ENCODE measurements at places on chromosomes 7 and 10. TPM values are rescaled to one million over a fixed set of nuclear protein-coding genes. Genes with fewer than 3 reads are reported as not detected.

The LRRC18 gene
- not detected for total RNA-seq

The OPALIN gene
- total RNA-seq = not detected

The HMX3 gene
- total RNA-seq = not detected

The BCCIP gene
- 95.3 TPM for total RNA-seq

The EZH2 gene
- total RNA-seq = 28.6 TPM

The GIMAP6 gene
- 0.18 TPM for total RNA-seq

DNA sequence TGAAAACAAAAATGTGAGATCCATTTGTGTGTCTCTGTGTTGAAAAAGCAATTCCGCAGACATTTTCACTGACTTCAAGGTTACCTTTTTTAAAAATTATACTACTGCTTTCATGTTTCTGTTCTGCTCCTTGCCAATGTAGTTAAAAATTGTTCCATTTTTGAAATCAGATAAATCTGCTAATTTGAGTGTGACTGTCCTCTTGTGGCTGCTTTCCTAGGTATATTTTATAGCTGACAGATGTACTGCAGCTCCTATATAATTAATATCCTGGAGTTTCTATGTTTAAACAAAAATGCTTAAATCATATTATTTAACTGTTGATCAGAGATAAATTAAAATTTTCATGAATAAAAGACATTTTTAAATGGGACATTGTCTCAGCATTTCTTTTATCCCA, 177.6 kb upstream of the LRRTM3 start:
- no peak for DNase-seq

- no peak for DNase-seq
Measured at GRCh38 chr7:123570390-123571182, 13.0 kb upstream of the NDUFA5 start.

GRCh38 chr7:123792547-123792946, 43.7 kb upstream of the WASL start:
- DNase-seq = no peak

DNA sequence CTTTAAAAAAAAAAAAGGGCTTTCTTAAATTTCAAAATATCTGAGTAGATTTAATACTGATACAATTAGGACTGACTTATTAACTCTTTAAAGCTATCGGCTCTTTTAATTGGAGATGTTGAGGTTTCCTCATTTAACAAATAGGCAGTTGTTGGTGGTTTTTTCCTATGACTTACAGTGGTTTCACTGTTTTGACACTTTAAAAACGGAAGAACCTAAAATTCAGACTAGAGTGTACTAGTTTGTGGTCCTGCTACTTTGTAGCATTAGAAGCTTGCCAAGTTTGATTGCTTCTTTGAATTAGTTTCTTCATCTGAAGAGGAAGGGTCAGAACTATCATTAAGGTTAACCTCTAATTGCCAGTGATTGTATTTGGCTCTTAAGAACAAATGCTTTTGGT, 27.7 kb downstream of the CUL1 start:
- DNase-seq = no peak

DNA sequence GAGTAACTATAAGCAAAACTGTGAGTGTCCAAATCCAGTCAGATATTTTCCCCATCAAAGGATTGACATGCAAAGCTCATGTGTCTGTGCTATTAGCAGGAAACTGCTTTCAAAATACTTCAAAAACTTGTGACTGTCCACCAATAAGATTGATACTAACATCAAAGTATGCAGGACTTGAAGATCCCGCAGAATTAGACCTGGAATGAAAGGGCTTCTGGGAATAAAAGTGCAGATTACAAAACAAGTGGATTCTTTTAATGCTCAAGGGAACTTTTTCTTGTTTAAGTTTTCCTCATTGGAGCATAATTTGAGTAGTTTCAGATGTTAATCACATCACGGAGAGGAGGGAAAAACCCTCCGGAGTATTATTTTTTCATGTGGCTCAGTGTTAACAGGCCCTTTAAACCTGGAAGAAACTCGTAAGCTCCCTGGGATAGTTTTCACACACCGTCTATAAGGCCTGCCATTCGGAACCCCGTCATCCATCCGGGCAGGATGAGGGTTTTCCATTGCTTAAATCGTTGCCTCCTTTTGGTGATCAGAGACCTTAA, 33.9 kb upstream of the MKX start:
- DNase-seq = no peak

DNA sequence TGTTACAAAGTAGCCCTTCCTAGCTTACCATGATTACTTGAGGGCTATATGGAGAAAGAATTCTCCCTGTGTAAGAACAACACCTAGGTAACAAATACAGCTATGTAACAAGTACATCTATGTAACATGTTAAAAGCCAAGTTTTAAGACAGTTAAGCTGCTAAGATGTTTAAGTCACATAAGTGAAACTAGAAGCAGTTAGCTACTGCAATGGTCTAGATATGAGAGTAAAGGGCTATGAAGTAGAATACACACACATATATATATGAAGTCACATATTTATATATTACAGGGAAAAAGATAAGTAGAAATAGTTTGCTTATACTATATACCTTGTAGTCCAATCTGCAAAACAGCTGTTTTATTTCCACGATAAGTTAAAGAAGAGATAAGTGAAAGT, 14.4 kb downstream of the POT1 start:
- DNase-seq = no peak

- no peak for DNase-seq
Measured at GRCh38 chr7:107953924-107954303, 49.0 kb downstream of the LAMB1 start.

- no peak for DNase-seq
Measured at GRCh38 chr7:55026867-55027490, 8.2 kb downstream of the EGFR start.

DNA sequence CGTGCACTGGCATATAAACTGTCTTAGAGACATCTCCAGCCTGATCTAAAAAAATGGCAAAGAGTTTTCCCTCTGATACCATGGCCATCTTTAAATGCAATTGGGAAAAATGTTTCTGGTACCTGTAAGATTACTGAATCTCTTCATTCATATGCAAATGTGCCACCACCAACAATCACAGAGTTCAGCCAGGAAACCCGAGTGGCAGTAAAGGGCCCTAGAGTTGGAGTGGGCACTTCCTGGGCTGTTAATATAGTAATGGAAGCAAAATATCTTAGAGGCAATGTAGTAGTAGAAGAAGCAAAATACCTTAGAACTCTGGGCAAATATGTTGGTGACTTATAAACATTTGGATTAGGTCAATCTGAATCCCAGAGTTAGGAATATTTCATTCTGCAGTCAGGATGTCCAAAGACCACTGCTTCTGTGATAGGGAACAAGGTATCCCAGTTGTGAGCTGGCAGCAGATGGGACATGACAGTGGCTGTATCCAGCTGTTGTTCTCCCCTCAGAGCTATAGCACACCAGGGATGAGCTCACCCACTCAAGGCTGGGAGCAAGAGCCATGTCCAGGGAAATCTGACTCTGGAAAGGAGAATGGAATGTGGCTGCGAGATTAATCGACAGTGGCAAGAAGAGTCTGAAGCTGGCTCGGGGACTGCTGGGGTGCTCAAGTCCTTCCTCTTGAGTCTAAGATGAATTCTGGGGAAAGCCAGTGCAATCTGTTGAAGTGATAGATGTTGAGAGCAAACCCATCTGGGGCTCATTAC, 332.1 kb downstream of the PHTF2 start:
- DNase-seq = no peak

DNA sequence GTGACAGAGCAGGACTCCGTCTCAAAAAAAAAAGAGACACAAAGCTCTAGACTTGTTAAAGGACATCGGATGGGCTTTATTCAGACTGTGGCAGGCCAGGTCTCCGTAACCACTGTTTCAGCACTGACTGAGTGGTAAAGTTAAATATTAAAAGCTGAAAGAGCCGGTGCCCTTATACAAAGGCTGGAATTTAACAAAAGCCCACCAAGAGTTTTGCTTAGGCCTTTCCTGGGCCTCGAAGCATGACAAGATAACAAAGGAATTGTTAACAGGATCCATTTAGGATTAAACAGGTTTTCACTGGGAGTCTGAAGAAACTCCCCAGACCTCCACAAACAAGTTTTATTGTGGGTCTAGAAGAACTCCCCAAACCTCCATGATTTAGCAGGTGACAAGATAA, 727.8 kb downstream of the TYW1 start:
- DNase-seq = no peak

DNA sequence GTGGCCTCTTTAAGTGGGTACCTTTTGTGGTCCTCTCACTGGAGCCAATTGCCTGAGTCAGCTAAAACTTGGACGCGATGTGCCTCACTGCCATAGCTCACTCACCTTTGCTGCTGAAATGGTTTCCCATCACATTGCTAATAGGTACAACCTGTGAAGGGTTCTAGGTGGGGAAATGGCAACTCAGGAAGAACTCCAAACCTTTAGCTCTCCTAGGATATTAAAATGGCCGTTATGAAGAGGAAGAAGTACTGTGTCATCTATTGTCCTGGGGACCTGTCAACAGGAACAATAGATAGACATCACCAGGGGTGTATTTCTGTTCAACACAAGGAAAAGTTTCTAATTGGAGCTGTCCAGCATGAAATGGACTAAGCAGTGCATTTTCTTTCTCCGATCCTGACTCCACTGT, 1.2 kb upstream of the ZNF655 start:
- no peak for DNase-seq

DNA sequence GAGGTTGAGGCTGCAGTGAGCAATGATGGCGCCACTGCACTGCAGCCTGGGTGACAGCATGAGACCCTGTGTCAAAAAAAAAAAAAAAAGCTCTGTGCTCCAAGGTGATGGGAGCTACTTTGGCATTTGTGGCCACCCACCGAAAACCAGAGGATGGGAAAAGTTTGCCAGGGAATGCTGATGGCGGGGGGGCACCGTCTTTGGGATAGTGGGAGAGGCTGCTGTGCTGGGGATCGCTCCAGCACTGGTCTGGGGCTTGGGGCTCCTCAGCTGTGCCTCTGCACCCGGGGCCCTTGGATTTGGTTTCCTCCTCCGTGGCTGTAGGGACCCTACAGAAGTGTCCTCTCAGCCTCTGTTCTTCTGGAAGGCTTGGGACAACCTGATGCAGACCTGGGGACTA, 11.7 kb upstream of the RAMP3 start:
- no peak for DNase-seq

- peak; percentile 9 for DNase-seq
Measured at GRCh38 chr7:98206451-98207330, 4.5 kb upstream of the BHLHA15 start.

DNA sequence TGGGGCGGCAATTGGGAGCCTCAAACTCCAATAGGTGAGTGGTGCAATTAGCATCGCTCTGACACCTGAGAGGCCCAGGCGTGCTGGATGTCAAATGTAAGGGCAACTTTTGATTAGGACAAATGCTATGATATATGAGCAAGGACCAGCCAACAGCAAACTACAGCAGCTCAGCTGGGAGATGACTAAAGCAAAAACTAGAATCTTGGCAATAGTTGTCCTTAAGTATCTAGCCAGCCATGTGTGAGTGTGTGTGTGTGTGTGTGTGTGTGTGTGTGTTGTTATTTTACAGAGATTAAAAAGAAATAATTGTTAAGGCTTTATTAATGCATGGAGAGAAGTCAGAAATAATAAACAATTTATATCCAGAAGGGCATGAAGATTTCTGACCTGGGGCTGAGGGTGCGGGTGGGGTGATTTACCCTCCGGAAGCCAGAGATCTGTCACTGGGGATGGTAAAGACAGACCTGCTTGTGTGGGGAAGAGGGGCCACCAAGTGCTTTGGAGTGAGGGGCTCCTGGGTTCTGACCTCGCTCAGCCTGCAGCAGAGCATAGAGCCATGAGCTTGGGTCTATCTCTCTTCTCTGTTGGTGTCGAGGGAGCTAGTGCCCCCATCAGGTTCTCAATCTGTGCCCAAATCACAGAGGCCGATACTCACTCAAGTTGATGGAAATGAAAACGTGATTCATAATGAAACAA, 77.3 kb downstream of the EMX2 start:
- no peak for DNase-seq

GRCh38 chr10:68517188-68517587, 10.1 kb downstream of the SLC25A16 start:
- no peak for DNase-seq

- no peak for DNase-seq
Measured at GRCh38 chr7:112896026-112896601, 105.9 kb upstream of the TMEM168 start.
